NCI-H2029 treated with DMSO at 0.1 percent for 48 hours (cell line): ENCODE measurements at places on chromosomes 12 and 14.

GRCh38 chr14:103313704-103314103 lies 20.3 kb upstream of the EIF5 start:
- no peak for DNase-seq

DNA sequence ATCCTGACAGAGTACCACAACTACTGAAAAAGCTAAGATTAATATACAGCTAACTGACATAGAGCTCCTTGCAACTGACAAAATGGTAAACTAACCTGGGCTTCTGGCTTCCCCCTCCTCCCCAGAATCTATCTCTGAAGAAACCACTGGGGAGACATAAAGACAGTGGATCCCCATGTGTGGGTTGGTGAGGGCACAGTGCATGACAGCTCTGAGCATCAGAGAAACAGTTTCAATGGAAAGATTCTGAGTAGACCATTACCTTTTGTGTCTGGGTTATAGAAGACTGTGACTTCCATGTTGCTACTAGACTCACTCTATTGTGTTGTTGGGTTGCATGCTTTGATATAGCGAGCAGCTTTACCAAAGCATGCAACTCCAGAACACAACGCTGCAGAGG lies 247.4 kb downstream of the EFCAB11 start:
- DNase-seq, result no peak

DNA sequence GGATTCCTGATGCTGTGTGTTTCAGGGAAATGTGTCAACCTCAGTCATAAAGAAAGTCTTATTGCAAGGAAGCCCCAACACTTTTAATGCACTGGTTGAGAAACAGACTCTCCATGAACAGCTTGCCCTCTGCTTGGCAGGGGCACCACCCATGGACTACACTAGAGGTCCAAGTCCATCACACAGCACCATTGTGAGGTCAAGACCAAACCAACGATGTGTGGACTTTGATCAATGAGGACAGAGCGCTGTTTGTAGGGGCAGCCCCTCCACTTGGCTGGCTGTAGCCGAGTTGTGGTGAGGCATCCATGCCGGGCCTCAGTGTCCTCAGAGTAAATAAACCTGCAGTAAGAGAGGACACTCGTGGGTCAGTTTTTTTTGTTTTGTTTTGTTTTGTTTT lies 29.8 kb downstream of the ZFYVE21 start:
- no peak for DNase-seq

GRCh38 chr14:36767603-36768281 lies 106.1 kb downstream of the PAX9 start:
- peak; percentile 86 for DNase-seq

DNA sequence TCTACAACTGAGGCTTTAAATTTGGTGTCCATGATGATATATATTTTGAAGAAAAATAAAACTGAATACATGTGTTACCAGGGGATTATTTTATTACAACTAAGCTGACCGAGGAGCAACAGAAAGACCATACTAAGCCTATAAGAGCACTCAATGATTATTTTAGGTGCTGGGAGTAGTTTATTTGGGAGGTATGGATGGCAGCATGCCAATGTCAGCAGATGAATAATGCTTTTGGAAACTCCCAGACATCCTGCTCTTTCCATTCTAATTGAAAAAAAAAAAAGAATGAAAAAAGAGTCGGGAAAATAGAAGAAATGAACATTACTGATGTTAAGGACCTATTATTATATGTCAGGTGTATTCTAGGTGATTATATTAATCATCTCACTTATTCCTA lies 441.2 kb downstream of the BTG1 start:
- DNase-seq, result peak; percentile 3

DNA sequence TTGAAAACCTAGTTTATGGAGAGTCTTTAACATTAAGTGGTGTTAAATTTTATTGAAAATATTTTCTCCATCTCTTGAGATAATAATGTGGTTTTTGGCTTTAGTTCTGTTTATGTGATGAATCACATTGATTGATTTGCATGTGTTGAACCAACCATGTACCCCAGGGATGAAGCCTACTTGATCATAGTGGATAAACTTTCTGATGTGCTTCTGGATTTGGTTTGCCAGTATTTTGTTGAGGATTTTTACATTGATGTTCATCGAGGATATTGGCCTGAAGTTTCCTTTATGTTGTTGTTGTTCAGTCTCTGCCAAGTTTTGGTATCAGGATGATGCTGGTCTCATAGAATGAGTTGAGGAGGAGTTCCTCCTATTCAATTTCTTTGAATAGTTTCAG lies 222.6 kb downstream of the ADAMTS20 start:
- DNase-seq, result no peak

DNA sequence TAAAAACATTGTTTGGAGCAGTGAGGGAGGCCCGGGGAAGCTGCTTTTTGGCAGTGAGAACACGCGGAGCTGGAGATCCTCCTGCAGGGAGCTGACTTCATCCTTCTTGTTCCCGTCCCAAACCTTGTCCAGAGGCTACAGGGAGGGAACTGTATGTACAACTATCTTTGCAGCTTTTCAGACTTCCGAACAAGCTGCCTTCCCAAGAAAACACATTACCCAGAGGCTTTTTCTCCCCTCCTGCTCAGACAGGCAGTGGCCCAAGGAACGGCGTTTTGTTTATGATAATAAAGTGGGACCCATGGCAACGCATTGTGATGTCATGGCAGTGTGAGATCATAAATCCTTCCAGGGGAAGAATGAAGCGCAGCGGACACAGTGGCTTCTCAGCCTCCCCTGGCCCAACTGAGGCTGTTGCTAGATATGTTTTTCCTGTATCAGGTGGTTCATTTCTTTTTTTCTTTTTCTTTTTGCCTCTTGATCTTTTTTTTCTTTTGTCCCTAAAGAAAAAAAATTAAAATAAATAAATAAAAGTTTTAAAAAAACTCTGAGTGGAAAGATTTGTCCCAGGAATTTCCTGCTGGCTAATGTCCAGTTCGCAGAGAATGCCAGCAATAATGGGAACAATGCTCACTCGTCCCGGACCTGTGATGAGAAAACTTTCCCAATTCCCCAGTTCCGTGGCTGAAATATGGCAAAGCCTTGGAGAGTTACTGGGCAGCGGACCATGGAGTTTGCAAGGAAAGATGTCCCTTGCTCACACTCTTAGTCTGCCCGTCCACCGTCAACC lies 103.4 kb upstream of the MAP1LC3B2 start:
- no peak for DNase-seq

GRCh38 chr14:21653331-21653885 lies at the start of gene OR4E2:
TSS of gene OR4E2 (plus strand) at chr14:21653835. CDS start at chr14:21665083, 11,248 bp downstream.
- DNase-seq, result no peak

GRCh38 chr14:29905543-29905942 lies 22.1 kb downstream of the PRKD1 start:
- DNase-seq, result no peak

DNA sequence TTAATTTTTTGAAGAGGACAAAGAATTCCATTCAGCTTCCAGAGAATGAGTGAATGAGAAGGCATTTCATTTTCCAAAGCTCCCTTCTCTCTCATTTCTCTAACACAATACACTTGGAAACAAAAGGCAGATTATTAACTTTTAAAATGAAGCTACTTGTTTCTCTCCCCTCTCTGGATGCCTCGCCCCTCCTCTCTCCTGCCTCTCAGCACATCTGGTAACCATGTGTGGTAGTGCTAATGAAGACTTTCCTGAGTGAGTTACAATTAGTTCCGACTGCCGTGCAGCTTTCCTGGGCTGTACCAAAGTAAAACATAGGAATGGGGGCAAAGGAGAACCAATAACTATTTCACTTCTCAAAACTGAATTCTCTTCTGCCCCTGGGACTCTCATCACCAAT lies 84.7 kb upstream of the SOX5 start:
- DNase-seq, result no peak

DNA sequence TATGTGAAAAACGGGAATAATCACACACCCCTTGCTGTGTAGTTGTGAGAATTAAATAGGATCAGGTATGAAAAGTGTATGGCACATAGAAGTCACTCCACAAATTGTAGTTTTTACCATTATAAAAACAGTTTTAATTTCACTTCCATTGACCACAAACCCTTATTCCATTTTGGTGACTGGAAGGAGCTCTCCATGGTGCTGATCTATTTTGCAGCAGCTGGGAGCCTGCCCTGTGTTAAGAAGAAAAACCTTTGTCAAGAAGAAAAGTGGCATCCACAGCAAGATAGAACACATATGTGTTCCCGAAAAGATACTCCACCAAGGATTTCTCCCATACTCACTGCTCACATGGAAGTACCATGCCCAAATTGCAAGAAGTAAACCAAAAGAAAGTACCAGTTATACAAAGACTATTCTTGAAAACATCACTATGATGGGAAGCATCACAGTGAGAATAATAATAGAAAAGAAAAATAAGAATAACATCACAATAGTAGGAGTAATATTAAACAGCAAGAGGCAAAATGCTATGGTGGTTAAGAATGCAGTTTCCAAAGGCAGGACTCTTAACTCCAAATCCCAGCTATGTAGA lies 58.7 kb downstream of the TUNAR start:
- no peak for DNase-seq

- DNase-seq, result no peak
Observed at GRCh38 chr12:64044191-64044590, 177.9 kb downstream of the KICS2 start.

DNA sequence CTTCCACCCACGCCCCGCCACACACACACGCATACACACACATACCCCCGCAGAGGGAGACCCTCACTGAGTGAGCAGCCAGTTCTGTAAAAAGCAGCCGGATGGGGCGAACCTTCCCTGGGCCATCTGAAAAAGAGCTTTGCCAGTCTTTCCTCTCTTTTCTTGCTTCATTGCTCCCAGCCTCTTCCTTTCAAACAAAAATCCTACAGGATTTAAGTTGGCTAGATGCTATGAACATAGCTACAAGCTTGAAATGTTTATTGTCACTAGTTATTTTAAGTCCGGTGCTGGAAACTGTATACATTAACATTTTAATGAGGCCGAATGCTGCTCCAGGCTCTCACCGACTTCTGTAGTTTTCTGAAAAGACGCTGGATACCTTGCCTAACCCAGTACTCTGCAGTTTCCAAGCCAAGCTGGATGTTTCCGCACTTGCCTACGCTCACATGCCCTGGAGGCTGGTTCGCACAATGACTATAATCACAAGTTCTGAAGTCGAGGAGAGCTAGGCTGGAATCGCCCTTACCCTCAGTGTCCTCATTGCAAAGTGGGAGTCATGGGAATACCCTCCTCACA lies 39.2 kb downstream of the LTBP2 start:
- no peak for DNase-seq
